Femur (tissue), 1 donor: ENCODE measurements at places on chromosomes 6 and 20.

DNA sequence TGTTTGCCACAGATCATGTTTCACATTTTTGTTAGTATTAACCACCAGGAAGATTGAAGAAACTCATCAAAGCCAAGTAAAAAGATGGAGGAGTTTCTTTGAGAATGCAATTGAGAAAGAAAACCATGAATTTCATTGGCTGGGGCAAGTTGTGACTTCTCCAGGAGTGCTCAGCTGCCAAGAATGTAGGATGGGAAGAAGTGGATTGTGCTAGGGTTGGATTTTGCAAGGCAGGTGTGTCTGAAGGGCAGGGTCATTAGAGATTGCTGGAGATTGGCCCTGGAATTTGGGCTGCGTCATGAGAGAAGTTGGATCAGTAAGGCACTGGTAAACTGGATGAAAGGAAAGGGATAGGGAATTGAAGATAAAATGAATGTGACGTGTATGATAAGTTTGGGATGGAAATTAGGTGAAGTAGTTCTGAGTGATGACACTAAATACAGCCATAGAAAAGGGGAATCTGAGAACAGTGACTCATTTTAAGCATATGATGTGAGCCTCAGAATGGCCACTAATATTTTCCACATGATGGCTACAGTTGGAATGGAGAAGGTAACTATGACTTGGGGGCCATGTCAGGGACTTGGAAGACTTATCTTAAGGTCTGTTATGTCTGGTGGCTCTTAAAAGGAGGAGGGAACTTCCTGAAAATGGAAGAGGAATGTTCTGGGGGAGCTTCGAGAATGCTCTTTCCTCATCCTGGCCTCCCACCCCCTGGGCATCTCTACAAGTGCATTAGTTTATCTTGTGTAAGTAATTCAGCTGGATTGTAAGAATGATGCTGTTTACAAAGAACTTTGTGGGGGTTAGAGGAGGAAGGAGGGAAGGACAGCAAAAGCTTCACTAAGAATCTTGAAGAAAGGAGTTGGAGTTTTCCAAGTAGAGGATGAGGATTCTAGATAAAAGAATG, 27.8 kb upstream of the ERVFRD-1 start:
- DNase-seq, result no peak

- DNase-seq, result no peak
Observed at GRCh38 chr6:4522453-4522852, 253.8 kb upstream of the CDYL start.

- no peak for DNase-seq
Observed at GRCh38 chr6:169499848-169500247, 202.0 kb downstream of the WDR27 start.

GRCh38 chr6:156832669-156833068, 55.5 kb downstream of the ARID1B start:
- DNase-seq, result no peak
